Immature natural killer cell (primary cell): ENCODE measurements at places on chromosomes 1 and 21. TPM values are rescaled to one million over a fixed set of nuclear protein-coding genes. Genes with fewer than 3 reads are reported as not detected.

The AADACL4 gene
- polyA plus RNA-seq = not detected

The TSSK3 gene
- not detected for polyA plus RNA-seq

The FCRL4 gene
- not detected for polyA plus RNA-seq

The C1orf141 gene
- polyA plus RNA-seq = not detected

The PADI6 gene
- polyA plus RNA-seq = 0.92 TPM

The CAMK2N1 gene
- 0.43 TPM for polyA plus RNA-seq

The ITLN1 gene
- polyA plus RNA-seq = 0.77 TPM

The MATN1 gene
- polyA plus RNA-seq = not detected

The TEX38 gene
- not detected for polyA plus RNA-seq
